ENCODE measurements at places on chromosomes 5 and 9. TPM values are rescaled to one million over a fixed set of nuclear protein-coding genes. Genes with fewer than 3 reads are reported as not detected.

DNA sequence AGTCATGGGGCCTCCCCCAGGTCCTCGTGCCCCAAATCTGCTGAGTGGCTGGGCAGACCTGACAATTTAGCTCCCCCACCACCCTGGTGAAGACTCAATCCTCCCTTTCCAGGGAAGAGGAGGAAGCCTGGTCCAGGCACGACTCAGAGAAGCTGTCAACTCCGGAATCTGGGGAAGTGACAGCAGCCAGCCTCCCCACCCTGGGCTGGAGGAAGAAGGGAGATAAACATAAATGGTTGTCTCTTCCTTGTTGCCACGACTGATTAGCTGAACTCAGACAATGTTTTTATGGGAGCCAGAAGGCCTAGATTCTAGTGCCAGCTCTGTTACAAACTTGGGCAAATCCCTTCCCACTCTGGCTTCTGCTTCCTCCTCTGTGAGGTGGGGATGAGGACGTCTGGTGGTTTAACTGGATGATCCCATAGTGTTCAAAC lies 15.4 kb downstream of the CCDC69 start:
- no peak for DNase-seq
- H3K4me3 ChIP-seq, result no peak overlapping the region
- no peaks in the 10 kb centered on the region for H3K27me3 ChIP-seq
- H3K36me3 ChIP-seq, result no peaks in the 10 kb centered on the region
- peaks cover 3% of the 10 kb centered on the region for H3K4me1 ChIP-seq

- H3K4me1 ChIP-seq, result peaks cover 20% of the 10 kb centered on the region
- peak overlapping the region; percentile 57 for H3K27ac ChIP-seq
- peak; percentile 44 for DNase-seq
- H3K27me3 ChIP-seq, result no peaks in the 10 kb centered on the region
- peaks cover 6% of the 10 kb centered on the region for H3K36me3 ChIP-seq
- H3K4me3 ChIP-seq, result peak overlapping the region; percentile 78
These were observed 608 bp downstream of the ENTR1 start for GRCh38 chr9:136409557-136410455.

GRCh38 chr5:1474183-1474839 lies 29.1 kb upstream of the SLC6A3 start:
- H3K4me1 ChIP-seq, result no peaks in the 10 kb centered on the region
- H3K27me3 ChIP-seq, result no peaks in the 10 kb centered on the region
- no peak for DNase-seq
- no peak overlapping the region for H3K27ac ChIP-seq
- no peak overlapping the region for H3K4me3 ChIP-seq
- H3K36me3 ChIP-seq, result peaks cover 2% of the 10 kb centered on the region

DNA sequence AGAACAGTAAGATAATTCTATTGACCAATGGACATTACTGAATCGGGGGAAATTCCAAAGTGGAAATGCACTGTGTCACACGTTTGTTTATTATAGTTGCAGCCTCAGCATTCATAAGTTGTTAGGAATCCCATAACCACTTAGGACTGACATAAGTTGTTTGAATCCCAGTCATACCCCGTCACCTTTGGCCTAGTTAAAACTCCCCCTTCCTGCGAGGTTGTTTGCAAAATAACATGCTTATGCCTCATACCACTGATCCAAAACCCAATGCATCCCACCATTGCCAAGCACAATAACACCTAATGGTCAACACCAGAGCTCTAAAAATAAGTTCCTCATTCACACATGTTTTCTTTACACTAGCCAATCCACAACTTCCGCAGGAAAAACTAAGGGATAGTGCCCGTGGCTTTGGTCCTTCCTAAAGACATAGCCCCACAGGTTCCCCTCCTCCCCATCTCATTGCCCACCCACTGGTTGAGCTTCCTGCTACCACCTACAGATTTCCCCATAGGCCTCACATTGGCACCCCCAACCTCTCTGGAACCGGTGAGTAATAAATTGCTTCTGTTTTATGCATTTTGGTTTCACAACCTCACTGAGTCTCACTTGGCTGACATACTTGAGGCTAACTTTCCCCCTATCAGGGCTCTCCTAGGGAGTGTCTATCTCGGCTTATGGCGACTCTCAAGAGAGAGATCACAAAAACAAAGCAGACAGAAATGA lies 42.3 kb upstream of the MUSK start:
- H3K4me1 ChIP-seq, result no peaks in the 10 kb centered on the region
- H3K27me3 ChIP-seq, result no peaks in the 10 kb centered on the region
- no peak overlapping the region for H3K27ac ChIP-seq
- DNase-seq, result peak; percentile 36

GRCh38 chr9:86939891-86940290 lies 7.4 kb downstream of the GAS1 start:
- no peaks in the 10 kb centered on the region for H3K36me3 ChIP-seq
- peaks cover 20% of the 10 kb centered on the region for H3K27me3 ChIP-seq
- H3K4me3 ChIP-seq, result no peak overlapping the region
- H3K4me1 ChIP-seq, result no peaks in the 10 kb centered on the region

DNA sequence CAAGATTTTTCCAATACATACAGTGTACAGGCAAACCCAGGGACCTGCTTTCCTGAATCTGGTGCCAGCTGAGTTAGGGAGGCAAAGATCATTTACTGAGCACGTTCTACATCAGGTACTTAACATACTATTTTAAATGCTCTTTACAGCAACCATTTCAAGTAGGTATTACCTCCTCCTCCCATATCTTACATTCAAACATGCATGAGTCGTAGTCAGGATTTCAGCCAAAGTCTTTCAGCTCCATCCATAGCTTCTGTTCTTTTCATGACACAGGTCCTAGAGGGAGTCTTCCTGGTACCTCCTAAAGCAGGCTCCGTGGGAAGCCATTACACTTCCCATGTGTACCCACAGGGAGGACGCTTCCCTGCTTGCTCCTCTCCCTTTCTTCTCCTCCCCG lies 11.7 kb downstream of the KCNV2 start:
- no peak overlapping the region for H3K4me3 ChIP-seq
- no peaks in the 10 kb centered on the region for H3K36me3 ChIP-seq
- no peaks in the 10 kb centered on the region for H3K4me1 ChIP-seq

DNA sequence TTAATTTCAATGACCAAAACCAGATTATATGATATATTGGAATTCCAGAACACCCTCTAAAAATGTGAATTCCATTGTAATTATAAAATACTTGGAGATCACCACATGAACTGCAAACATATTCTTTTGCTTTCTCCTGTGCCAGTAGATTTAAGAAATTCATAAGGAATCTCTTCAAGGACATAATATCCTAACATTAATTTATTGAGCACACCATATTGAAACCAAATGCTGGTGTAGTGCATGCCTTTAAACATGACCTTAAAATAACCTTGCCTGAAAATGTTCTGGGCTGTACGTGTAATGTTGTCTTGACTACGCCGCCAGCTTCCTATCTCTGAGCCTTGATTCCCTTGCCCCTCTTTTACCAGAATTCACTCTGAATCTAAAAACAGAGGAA lies 205.0 kb upstream of the ACTBL2 start:
- peaks cover 8% of the 10 kb centered on the region for H3K4me1 ChIP-seq
- no peak overlapping the region for H3K4me3 ChIP-seq
- no peaks in the 10 kb centered on the region for H3K36me3 ChIP-seq
- H3K27me3 ChIP-seq, result no peaks in the 10 kb centered on the region

- no peaks in the 10 kb centered on the region for H3K36me3 ChIP-seq
- no peaks in the 10 kb centered on the region for H3K27me3 ChIP-seq
These were observed 8.3 kb downstream of the KIF4B start for GRCh38 chr5:155021842-155022241.

- H3K27ac ChIP-seq, result no peak overlapping the region
- H3K27me3 ChIP-seq, result peaks cover 94% of the 10 kb centered on the region
- H3K4me3 ChIP-seq, result peak overlapping the region; percentile 19
- no peak for DNase-seq
These were observed 222.6 kb downstream of the MEF2C start for GRCh38 chr5:88660264-88660946.

Gene INSL6
- not detected for total RNA-seq

Gene PCDHA10
- total RNA-seq, result 0.07 TPM

- DNase-seq, result peak; percentile 4
- no peaks in the 10 kb centered on the region for H3K4me1 ChIP-seq
- no peaks in the 10 kb centered on the region for H3K36me3 ChIP-seq
- H3K27me3 ChIP-seq, result peaks cover 2% of the 10 kb centered on the region
These were observed 26.6 kb upstream of the PIP5K1B start for GRCh38 chr9:68678430-68678829.

Gene TLR4
- 38.6 TPM for total RNA-seq

- no peaks in the 10 kb centered on the region for H3K27me3 ChIP-seq
- H3K27ac ChIP-seq, result no peak overlapping the region
- no peaks in the 10 kb centered on the region for H3K36me3 ChIP-seq
- DNase-seq, result peak; percentile 76
- no peak overlapping the region for H3K4me3 ChIP-seq
These were observed 248.1 kb downstream of the CETN3 start for GRCh38 chr5:90161414-90161813.

Gene EIF4E1B
- not detected for total RNA-seq

Gene CYLC2
- not detected for total RNA-seq

GRCh38 chr5:178366998-178367735 lies 134.6 kb upstream of the PHYKPL start:
- DNase-seq, result no peak
- H3K36me3 ChIP-seq, result no peaks in the 10 kb centered on the region
- no peak overlapping the region for H3K4me3 ChIP-seq
- no peaks in the 10 kb centered on the region for H3K27me3 ChIP-seq

DNA sequence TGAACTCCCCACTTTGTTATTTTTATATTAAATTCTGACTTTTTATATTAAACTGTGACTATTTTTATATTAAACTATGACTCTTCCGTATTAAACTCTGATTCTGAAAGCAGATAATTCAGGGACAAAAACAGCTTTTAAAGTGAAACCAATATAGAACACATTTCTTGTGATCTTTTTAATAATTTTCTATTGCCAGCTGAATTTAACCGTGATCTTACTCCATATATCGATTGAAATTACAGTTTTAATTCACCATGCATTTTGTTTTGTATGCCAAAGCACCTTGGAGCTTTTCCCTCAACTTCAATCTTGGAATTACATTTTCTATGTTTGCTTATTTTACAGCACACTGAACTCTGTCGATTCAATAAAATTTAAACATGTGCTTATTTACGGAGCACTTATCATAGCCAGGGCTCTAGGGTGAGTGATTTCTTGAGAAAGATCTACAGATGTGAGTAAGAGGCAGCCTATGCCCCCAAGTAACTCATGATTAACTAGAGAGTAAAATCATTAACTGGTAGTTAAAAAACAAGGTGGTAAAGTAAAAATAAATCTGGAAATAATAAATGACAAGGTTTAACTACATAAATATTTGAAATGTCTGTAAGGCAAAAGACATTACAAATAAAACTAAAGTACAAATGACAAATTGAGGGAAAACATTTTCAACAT lies 72.9 kb upstream of the ALDH1B1 start:
- H3K4me3 ChIP-seq, result no peak overlapping the region
- no peaks in the 10 kb centered on the region for H3K36me3 ChIP-seq
- no peak overlapping the region for H3K27ac ChIP-seq
- no peak for DNase-seq
- peaks cover 12% of the 10 kb centered on the region for H3K27me3 ChIP-seq

GRCh38 chr9:97364769-97365490 lies 47.0 kb upstream of the TDRD7 start:
- H3K27ac ChIP-seq, result no peak overlapping the region
- H3K4me3 ChIP-seq, result no peak overlapping the region
- H3K4me1 ChIP-seq, result no peaks in the 10 kb centered on the region
- H3K27me3 ChIP-seq, result no peaks in the 10 kb centered on the region
- no peaks in the 10 kb centered on the region for H3K36me3 ChIP-seq
- DNase-seq, result no peak

- peaks cover 7% of the 10 kb centered on the region for H3K36me3 ChIP-seq
- no peak for DNase-seq
- H3K27ac ChIP-seq, result no peak overlapping the region
- no peaks in the 10 kb centered on the region for H3K27me3 ChIP-seq
- H3K4me1 ChIP-seq, result peaks cover 14% of the 10 kb centered on the region
These were observed 962 bp upstream of the PKN3 start for GRCh38 chr9:128701227-128701854.

Data from endothelial cell of umbilical vein (primary cell).